ENCODE measurements at places on chromosomes 4 and X.

GRCh38 chr4:109497511-109497910, 62.5 kb upstream of the MCUB start:
- no peak for DNase-seq

GRCh38 chrX:115960440-115961084, 210.0 kb upstream of the AGTR2 start:
- no peak for DNase-seq

- no peak for DNase-seq
These were observed 1611.1 kb downstream of the ARAP2 start for GRCh38 chr4:34633241-34633640.

DNA sequence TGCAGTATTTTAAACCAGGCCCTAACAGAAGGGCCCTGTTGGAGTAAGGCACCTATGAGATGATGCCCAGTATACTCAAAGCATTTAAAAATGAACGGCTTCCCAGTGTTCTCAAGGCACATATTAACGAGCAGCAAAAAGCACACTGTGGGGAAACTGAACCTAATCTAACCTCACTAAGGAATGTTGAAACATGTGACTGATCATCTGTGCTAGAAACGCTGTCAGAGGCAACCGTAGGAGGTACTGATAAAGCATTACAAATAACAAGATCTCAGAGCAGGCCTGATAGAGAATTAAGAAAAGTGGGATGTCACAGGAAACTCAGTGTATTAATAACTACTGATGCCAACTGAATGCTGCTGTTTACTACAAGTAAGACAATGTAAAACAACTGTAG, 24.0 kb downstream of the ASB9 start:
- no peak for DNase-seq

- DNase-seq: no peak
These were observed 139.4 kb upstream of the EMCN start for GRCh38 chr4:100657187-100657586.

GRCh38 chr4:118557298-118557851, 127.8 kb upstream of the METTL14 start:
- DNase-seq: no peak

GRCh38 chrX:44572340-44572938, 29.8 kb upstream of the FUNDC1 start:
- DNase-seq: no peak
